Activated CD8-positive, alpha-beta memory T cell treated with anti-CD3 and anti-CD28 coated beads, Interleukin-2, amount 10 ng/mL, durations not matched to agents 7 days and 5 days (primary cell): ENCODE measurements at places on chromosomes 11 and 22. TPM values are rescaled to one million over a fixed set of nuclear protein-coding genes. Genes with fewer than 3 reads are reported as not detected.
A peak's percentile ranks its signal among the peaks of the same experiment; 100 is the strongest.

DNA sequence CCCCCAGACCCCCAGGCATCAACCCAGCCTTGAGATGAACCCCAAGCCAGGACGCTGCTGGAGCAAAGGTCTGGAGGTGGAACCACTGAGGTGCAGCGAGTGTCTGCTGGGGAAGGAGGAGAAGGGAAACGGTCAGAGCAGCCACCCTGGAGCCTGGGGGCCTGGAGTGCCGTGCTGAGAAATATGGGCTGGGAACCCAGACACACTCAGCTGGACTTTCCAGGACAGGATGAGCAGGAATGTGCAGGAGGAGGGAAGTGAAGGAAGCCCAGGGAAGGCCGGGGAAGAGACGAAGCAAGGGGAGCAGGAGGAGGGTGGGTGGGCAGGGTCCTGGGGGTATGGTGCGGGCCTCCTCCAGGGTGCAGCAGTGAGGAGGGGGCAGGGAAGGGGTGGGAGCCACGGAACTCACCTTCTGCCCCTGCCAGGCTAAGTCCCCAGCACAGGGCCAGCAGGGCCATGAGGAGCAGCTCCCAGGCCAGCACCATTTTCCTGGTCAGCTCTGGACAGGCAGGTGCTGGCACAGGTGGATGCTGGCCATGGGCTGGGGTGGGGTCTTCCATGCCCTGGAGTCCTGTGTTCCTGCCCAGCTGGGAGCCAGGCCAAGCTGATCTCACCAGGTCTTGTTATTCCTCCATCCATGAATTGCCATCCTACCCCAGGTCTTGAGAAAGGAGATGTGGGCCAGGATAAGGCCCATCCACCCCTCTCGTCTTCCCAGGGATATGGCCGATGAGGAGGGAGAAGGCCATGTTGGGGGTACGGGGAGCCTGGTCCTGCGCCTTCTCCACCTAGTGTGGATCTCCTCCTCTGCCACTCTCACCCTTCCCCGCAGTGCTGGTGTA is 40.0 kb downstream of the CSF2RB start:
- H3K27ac ChIP-seq = no peak overlapping the region
- no peak overlapping the region for H3K4me3 ChIP-seq
- peaks cover 9% of the 10 kb centered on the region for H3K4me1 ChIP-seq
- DNase-seq = no peak
- peaks cover 5% of the 10 kb centered on the region for H3K27me3 ChIP-seq

- no peak for DNase-seq
- no peaks in the 10 kb centered on the region for H3K36me3 ChIP-seq
- H3K4me3 ChIP-seq = no peak overlapping the region
- no peaks in the 10 kb centered on the region for H3K27me3 ChIP-seq
- H3K27ac ChIP-seq = no peak overlapping the region
- peaks cover 40% of the 10 kb centered on the region for H3K4me1 ChIP-seq
Measured at GRCh38 chr22:42928969-42929837, 72.1 kb upstream of the ARFGAP3 start.

DNA sequence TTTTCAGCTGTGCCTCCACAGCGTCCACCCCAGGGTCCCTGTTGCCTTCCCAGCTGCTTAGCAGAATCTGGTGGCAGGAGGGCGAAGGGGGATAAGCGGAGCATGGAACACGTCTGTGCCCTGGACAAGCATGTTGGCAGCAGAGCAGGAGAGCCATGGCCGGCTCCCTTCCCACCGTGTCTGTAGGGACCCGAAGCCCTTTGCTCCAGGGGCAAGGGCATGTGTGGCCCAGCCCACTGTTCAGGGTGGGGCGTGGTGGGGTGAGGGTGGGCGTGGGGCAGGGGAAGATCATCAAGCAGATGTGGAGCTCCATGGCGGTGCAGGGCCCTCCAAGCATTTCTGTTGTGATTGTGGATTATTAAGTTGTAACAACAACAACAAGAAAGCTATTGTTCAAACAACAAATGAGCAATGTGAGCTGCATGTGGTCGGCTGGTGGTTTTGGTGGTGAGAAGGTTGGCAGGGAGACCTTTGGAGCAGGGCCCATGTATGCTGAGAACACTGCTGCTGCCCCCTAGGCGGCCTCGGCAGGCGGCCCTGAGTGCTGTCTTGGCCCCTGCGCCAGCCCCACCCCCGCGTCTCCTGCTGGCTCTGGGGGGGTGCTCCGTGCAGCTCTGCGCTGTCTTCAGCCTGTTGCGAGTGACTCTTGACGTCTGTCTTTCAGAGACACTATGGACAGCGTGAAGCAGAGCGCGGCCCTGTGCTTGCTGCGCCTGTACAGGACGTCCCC is 50.9 kb downstream of the AP2A2 start:
- peaks cover 7% of the 10 kb centered on the region for H3K36me3 ChIP-seq
- no peaks in the 10 kb centered on the region for H3K27me3 ChIP-seq
- no peak for DNase-seq
- peak overlapping the region; percentile 35 for H3K27ac ChIP-seq

DNA sequence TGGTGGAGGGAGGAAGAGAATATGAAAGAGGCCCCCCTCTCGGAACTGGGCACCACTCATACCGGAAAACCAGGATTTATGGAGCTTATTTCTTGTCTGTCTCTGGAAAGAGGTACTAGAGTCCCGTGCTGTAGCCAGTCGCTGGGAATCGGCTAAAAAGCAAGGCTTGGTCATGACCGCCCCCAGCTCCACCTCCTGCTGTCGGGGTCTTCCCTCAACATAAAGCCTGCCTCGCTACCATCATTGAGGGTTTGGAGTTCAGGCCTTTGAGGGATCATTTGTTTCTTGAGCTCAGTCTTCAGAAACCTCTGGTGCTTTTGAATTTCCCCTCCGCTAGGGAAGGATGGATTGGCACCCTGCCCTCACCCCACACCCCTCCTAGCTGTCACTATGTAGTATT is 97.1 kb downstream of the TSPAN18 start:
- no peak overlapping the region for H3K4me3 ChIP-seq
- H3K36me3 ChIP-seq = no peaks in the 10 kb centered on the region
- no peak for DNase-seq
- peaks cover 2% of the 10 kb centered on the region for H3K27me3 ChIP-seq

DNA sequence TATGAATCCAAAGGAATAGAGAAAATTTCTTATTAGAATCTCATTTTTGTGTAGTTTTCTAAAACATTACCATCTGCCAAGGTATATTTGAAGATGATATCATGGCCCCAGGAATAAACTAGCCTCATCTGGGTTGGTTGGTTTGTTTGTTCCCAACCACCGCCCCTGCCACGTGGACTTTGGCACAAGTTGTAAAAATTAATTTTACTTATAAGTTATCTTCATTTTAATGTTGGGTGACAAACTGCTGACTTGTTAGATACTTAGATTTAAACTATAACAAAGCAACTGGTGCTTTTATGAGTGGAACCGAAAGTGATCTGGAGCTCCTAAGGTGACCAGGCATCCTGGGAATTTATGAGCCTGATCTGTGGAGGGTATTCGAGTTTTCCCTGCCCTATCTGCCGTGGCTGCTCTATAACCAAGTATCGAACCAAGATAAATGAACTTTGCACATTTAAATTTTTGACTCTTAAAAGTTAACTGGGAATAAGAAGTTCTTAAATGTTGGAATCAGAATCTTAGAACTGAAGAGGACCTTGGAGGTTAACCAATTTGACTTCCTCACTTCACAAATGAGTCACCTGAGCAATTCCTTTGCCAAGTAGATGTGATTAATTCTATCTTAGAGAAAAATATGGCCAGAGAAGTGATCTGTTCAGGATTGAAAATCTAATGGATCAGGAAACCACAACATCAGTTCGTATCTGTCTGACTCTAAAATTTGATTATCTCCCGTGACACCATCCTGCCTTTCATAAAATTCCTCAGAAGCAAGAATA is 129.1 kb upstream of the ARHGAP42 start:
- no peaks in the 10 kb centered on the region for H3K4me1 ChIP-seq
- H3K36me3 ChIP-seq = no peaks in the 10 kb centered on the region
- no peak overlapping the region for H3K27ac ChIP-seq
- H3K27me3 ChIP-seq = peaks cover 2% of the 10 kb centered on the region
- no peak overlapping the region for H3K4me3 ChIP-seq

DNA sequence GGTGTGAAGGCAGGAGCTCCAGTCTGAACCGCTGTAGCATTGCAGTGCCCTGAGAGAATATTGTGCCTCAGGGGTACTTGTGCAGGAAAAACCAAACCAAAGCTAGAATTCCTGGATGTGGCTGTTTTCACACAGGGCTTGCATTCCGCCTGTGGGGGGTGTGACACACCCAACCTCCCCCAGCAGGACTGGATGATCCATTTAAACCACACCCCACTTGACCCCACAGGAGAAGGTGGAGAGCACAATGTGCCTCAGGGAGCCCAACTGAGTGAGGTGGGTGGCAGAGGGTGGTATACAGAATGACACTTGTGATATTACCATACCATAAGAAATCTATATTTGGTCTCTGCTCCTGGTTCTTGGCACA is 66.9 kb upstream of the SLC22A12 start:
- H3K4me3 ChIP-seq = no peak overlapping the region
- DNase-seq = no peak
- H3K27ac ChIP-seq = no peak overlapping the region
- H3K27me3 ChIP-seq = peaks cover 36% of the 10 kb centered on the region

GRCh38 chr11:13421561-13421960 is 41.5 kb downstream of the BTBD10 start:
- H3K36me3 ChIP-seq = peaks cover 23% of the 10 kb centered on the region
- no peaks in the 10 kb centered on the region for H3K4me1 ChIP-seq
- no peaks in the 10 kb centered on the region for H3K27me3 ChIP-seq
- H3K27ac ChIP-seq = no peak overlapping the region
- no peak for DNase-seq

GRCh38 chr11:75325713-75326438 is 25.6 kb downstream of the ARRB1 start:
- H3K36me3 ChIP-seq = peaks cover 2% of the 10 kb centered on the region
- H3K4me1 ChIP-seq = peaks cover 50% of the 10 kb centered on the region
- H3K4me3 ChIP-seq = no peak overlapping the region
- H3K27me3 ChIP-seq = no peaks in the 10 kb centered on the region
- H3K27ac ChIP-seq = peak overlapping the region; percentile 73
- DNase-seq = peak; percentile 59

DNA sequence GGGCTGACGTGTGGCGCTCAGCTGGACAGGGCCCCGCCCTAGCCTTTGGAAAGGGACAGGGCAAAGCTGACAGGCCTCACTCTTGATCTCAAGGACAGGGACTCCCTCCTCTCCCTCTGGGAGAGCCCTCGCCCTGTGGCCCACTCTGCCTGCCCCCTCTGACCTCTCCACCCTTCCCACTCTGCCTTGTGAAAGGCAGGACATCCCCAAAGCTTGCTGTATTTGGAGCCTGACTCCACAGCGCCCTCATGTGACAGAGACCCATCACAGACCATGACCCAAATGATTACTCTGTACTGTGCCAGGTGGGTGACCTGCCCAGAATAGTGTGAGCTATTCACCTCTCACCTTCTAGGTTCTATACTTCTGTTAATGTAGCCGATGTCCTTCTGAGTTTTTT is 18.8 kb downstream of the P2RY2 start:
- no peak overlapping the region for H3K4me3 ChIP-seq
- H3K27me3 ChIP-seq = peaks cover 3% of the 10 kb centered on the region
- H3K4me1 ChIP-seq = no peaks in the 10 kb centered on the region
- no peaks in the 10 kb centered on the region for H3K36me3 ChIP-seq

DNA sequence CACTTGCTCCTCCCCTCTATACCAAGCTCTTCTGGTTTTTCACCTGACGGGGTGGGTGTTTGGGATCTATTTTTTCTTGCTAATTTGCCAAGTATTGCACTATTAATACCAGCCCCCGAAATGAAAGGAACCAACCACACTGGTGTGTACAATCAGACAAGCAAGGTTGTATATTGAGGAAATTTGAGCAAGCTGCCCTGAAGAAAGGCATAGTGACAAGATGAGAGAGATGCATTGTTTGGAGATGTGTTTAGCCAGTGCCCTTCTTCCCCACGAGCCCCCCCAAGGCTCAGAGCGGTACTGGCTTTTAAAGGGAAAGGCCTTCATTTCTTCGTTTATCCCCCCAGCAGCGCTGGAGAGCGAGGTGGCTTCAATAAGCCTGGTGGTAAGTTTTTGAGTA is 15.2 kb upstream of the GAS2L1 start:
- H3K4me3 ChIP-seq = no peak overlapping the region
- no peak for DNase-seq
- peaks cover 67% of the 10 kb centered on the region for H3K36me3 ChIP-seq
- H3K27me3 ChIP-seq = no peaks in the 10 kb centered on the region
- no peak overlapping the region for H3K27ac ChIP-seq
- peaks cover 6% of the 10 kb centered on the region for H3K4me1 ChIP-seq

GRCh38 chr11:10181811-10182210 is 112.2 kb downstream of the SBF2 start:
- no peak overlapping the region for H3K4me3 ChIP-seq
- no peak overlapping the region for H3K27ac ChIP-seq
- no peak for DNase-seq

DNA sequence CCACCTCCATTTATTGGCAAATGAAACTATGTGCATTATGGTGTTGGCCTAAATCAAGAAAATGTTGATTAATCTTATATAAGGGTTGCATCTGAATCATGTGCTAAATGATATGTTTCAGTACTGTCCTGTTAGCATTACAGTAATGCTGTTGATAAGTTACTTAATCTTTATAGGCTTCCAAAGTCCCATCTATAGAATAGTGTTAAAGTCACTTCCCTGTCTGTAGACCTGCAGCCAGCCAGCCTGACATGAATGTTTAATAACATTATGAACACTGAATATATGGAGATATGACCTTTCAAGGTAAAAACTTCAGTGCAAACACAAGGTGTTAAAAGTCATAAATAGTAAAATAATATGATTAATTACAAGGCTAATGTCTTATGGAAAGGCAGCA is 3.6 kb upstream of the TOM1 start:
- H3K27me3 ChIP-seq = no peaks in the 10 kb centered on the region
- H3K36me3 ChIP-seq = peaks cover 31% of the 10 kb centered on the region
- peaks cover 11% of the 10 kb centered on the region for H3K4me1 ChIP-seq
- DNase-seq = no peak
- H3K4me3 ChIP-seq = no peak overlapping the region

GRCh38 chr11:71432761-71433647 is 15.2 kb downstream of the DHCR7 start:
- peaks cover 7% of the 10 kb centered on the region for H3K4me1 ChIP-seq
- no peak overlapping the region for H3K27ac ChIP-seq
- no peak overlapping the region for H3K4me3 ChIP-seq

GRCh38 chr11:129951201-129951865 is 51.3 kb downstream of the PRDM10 start:
- no peak for DNase-seq
- H3K27me3 ChIP-seq = no peaks in the 10 kb centered on the region
- no peak overlapping the region for H3K27ac ChIP-seq

The APOL1 gene
- 61.6 TPM for total RNA-seq

The CEND1 gene
- total RNA-seq = 1.3 TPM

The MMP3 gene
- total RNA-seq = not detected

The MAML2 gene
- 12.7 TPM for total RNA-seq

The CTSF gene
- 2.8 TPM for total RNA-seq

The CD3E gene
- 535 TPM for total RNA-seq

The CASTOR1 gene
- total RNA-seq = 10.2 TPM
